ENCODE measurements at places on chromosomes 3 and 15. TPM values are rescaled to one million over a fixed set of nuclear protein-coding genes. Genes with fewer than 3 reads are reported as not detected.
A peak's percentile ranks its signal among the peaks of the same experiment; 100 is the strongest.

CTXN2 gene
- total RNA-seq = not detected

CXCR6 gene
- total RNA-seq = not detected

LRIG1 gene
- 8.4 TPM for total RNA-seq

IL17RB gene
- total RNA-seq = 2.4 TPM

GHRL gene
- total RNA-seq = not detected

DNA sequence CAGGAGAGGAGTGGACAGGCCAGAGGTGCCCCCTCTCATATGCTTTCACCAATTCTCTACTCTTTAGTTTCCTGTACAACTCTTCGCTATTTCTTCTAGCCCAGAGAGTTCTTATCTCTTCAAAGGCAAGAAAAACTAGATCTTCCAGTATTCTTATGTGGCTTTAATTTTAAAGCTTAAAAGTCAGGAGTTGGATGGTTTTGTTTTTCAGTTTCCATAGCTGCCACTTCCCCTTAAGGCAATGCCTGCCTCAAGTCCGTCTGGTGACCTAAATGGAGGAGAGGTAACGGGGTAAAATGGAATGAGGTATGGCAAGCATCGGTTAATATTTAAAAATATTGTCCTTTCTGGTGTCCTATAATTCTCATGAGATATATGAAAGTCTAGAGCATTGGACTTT is 11.4 kb upstream of the VGLL3 start:
- no peak for DNase-seq

DNA sequence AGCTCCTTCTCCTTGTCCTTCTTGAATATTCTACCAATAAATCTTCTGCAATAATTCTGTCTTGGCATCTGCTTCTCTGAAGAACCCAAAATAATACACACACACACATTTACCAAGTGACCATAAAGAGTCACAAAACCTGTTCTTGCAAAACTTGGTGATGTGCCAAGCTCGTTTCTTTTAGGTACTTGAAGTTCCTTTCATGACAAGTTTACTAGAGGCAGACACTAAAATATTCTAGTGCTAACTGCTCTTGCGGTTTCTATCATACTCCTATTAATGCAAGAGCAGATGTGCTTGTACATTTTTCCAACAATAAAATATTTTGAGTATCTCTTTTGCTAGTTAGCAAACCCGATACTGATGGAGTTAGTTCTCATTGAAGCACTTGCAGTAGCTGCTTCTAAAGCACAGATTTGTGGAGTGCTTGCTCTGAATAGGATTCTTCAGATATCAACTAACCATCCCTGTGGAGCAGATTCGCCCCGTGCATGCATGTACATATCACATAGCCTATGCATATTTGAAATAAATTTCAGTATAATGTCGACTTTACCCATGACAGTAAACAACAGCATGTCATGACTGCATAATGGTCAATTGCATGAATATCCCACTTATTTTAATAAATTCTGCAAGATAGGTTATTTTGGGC is 23.2 kb downstream of the HHLA2 start:
- DNase-seq = no peak

DNA sequence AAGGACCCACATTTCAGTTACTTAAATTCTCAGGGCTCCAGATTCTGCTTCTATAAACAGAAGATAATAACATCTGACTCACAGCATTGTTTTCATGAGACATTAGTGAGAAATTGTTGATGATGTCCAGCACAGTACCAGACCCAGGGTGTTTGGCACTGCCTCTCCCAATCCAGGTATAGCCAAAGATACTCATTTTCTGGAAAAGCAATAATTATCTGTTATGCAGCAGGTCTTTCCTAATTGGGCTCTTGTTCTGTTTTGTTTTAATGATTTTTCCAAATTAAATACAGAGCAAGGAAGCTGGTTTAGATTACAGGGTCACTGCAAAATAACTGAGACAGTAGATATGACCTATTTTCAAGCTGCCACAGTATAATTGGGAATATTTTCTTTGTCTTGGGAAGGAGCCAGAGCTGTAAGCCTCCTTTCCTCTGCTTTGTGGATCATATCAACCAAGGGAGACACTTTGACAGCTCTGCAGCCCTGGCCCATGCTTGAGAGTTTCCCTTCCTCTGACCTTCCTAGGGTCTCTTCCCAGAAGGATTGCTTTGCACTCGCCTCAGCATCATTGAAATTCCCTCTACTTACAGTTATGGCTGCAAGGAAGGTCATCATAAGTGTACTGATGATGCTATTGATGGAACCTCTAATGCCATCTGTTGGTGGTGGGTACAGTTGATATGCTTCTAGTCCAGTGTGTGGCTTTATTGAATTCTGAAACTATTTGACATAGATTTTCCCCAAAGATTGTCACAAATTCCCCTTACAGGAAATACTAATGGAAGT is 522.4 kb upstream of the ADAMTS9 start:
- DNase-seq = no peak

DNA sequence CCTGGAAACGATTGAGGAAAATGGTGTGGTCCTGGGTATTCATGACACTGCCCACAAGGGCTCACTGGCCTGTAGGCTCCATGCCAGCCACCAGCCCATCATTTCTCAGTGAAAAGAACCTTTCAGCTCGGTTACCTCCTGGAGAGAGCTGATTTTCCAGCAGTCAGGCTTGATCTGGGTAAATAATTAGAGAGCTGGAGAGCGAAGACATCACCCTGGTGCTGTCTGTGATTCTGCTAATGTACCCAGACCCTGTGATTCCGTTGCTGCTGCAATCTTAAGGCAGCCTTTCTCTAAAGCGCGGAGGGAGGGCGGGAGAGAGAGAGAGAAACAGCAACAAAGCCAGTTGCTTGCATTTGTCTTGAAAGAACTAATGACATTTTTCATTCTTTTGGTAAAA is 221.9 kb upstream of the TOPAZ1 start:
- no peak for DNase-seq

DNA sequence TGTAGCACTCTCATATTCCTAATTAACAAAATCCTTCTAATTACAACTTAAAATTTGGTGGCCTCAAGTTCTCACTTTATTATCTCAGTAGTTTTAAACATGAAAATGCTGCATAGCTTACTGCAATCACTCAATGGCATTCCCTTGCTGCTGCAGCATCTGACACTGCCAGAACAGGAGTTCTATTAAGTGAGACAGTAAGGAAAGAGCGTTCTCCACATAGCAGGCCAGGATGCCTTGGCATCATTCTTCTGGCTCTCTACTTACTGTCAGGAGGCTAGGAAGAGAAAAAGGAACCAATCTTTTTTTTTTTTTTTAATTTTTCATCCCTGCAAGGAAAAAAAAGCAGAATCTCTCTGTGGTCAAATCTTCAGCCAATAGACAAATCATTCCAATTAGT is 3.2 kb downstream of the CNBP start:
- peak; percentile 32 for DNase-seq

All from MG63 (cell line).